Heart right ventricle (tissue), 16 donors: ENCODE measurements at places on chromosomes 3 and 15. TPM values are rescaled to one million over a fixed set of nuclear protein-coding genes. Genes with fewer than 3 reads are reported as not detected.

RBM6 gene
- total RNA-seq: 36.8 TPM

BMF gene
- total RNA-seq: 2.7 TPM

SLC2A2 gene
- not detected for total RNA-seq

TMEM39A gene
- 12.5 TPM for total RNA-seq

MME gene
- 3.7 TPM for total RNA-seq

CHAC1 gene
- total RNA-seq: 0.31 TPM

USP50 gene
- 0.92 TPM for total RNA-seq

EPHB3 gene
- 2.8 TPM for total RNA-seq

CCDC191 gene
- total RNA-seq: 1.1 TPM

CPNE9 gene
- total RNA-seq: 0.46 TPM

CYP8B1 gene
- total RNA-seq: not detected

TXNRD3 gene
- total RNA-seq: 4.9 TPM

LSAMP gene
- total RNA-seq: 0.75 TPM

OCA2 gene
- total RNA-seq: not detected

MKRN3 gene
- 0.64 TPM for total RNA-seq

IQCF5 gene
- total RNA-seq: not detected

DPH6 gene
- total RNA-seq: 23.7 TPM

CILP gene
- total RNA-seq: 5.7 TPM

CKMT1B gene
- total RNA-seq: not detected

GABRA5 gene
- total RNA-seq: 0.17 TPM

AGBL1 gene
- 0.02 TPM for total RNA-seq

GANC gene
- 25.8 TPM for total RNA-seq

ZIC4 gene
- not detected for total RNA-seq

ADGRG7 gene
- not detected for total RNA-seq

CLSTN2 gene
- 10.7 TPM for total RNA-seq

KBTBD12 gene
- total RNA-seq: 22.4 TPM

CHRM5 gene
- not detected for total RNA-seq

ERICH6 gene
- not detected for total RNA-seq

GALNT15 gene
- total RNA-seq: 0.55 TPM

POPDC2 gene
- 738 TPM for total RNA-seq

SAMD7 gene
- not detected for total RNA-seq

NR2E3 gene
- not detected for total RNA-seq

KLHL18 gene
- total RNA-seq: 47.4 TPM

UCN2 gene
- not detected for total RNA-seq

GOLGA8J gene
- not detected for total RNA-seq

CCR9 gene
- total RNA-seq: not detected

NRG4 gene
- not detected for total RNA-seq

CACNA2D2 gene
- total RNA-seq: 0.95 TPM

RSRC1 gene
- 20.2 TPM for total RNA-seq

RPL29 gene
- 648 TPM for total RNA-seq

PRSS50 gene
- 0.34 TPM for total RNA-seq

RARRES1 gene
- 0.32 TPM for total RNA-seq

HMCES gene
- 39.2 TPM for total RNA-seq
